ENCODE measurements at places on chromosomes 6 and 20.

DNA sequence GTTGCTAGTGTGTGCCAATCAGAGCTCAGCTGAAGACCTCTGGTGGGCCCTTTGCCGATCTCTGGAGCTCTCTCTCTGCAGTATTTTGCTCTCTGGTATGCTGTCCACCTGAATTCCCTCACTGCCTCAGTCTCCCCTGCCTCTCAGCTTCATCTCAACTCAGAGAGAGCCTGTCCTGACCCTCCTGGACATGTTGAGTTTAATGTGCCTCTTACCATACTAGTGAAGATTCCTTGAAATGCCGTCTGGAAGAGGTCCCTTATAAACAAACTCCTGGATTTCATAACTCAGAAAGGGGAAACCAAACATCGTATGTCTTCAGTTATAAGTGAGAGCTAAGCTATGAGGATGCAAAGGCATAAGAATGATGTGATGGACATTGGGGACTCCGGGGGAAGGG, 231.1 kb upstream of the ZNF217 start:
- DNase-seq: peak; percentile 38

DNA sequence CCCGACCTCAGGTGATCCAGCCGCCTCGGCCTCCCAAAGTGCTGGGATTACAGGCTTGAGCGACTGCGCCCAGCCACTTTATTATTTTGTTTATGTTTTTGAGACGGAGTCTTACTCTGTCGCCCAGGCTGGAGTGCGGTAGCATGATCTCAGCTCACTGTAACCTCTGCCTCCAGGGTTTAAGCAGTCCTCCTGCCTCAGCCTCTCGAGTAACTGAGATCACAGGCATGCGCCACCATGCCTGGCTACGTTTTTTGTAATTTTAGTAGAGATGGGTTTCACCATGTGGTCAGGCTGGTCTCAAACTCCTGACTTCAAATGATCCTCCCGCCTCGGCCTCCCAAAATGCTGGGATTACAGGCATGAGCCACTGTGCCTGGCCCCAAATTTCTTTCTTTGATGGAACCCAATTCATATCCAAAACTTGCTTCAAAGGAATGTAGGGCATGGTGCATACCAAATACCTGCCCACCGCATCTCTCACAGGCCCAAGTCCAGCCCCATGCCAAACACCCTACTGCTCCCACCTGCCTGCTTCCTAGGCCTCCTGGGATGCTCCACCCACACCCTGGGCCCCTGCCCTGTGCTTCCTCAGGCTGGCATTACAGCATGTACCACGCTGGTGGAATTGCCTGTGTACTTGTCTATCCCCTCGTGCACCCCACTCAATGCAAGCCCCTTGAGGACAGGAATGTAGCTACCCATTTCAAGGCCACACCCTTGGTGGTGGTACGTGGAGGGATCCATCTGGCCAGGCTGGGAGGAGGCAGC, 4.9 kb upstream of the HMGA1 start:
- no peak for DNase-seq

DNA sequence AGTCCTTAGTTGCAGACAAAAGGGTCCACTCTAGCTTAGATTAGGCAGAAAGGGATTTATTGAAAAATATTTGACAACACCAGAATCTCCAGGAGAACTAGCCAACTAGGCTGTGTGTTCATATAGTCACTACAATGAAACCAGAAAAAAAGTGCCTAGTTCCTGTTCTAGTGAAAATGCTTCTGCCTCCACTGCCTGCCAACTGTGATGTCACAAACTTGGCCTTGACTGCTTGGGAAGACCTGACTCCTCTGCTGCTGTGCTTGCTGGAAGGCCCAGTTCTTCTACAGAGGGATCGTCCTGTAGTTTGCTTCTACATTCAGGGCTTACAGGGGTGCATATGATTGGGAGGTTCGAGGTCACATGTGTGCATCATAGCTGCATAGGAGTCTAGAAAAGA, 40.3 kb upstream of the XRN2 start:
- peak; percentile 6 for DNase-seq

DNA sequence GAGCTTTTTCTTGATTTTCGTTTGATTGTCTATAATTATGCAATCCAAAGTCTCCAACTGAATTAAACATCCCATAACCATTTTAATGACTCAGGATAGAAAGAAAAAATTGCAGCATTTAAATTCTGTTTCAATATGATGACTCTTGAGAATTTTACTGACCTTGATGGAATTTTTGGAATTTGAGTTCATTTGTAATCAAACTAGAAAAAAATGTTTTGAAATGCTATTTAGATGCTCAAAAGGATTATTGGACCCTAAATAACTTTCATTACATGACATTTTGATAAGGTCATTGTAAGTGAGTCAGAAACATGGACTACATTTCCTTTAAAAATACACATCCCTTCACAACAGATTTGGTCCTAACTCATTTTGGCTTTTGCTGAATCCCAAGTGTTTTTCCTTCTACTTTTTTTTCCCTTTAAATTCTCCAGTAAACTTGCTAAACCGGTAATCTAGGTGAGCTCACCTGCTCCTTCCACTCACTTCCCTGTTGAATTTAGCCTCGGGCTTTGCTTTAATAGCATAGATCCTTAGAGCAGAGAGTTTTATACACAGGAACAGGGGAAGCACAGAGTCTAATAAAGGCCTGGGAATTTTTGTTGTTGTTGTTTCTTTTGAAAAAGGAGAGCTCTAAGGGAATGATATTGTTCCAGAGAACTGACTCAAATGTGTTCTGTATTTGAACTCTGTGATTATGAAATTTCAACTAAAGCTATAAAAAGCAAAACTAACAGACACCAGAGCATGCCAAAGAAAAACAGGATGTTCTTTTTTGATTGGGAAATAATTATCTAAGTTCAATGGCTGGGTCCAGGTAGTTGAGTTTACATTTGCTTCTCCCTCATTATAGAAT, 1088.2 kb upstream of the CITED2 start:
- peak; percentile 91 for DNase-seq

DNA sequence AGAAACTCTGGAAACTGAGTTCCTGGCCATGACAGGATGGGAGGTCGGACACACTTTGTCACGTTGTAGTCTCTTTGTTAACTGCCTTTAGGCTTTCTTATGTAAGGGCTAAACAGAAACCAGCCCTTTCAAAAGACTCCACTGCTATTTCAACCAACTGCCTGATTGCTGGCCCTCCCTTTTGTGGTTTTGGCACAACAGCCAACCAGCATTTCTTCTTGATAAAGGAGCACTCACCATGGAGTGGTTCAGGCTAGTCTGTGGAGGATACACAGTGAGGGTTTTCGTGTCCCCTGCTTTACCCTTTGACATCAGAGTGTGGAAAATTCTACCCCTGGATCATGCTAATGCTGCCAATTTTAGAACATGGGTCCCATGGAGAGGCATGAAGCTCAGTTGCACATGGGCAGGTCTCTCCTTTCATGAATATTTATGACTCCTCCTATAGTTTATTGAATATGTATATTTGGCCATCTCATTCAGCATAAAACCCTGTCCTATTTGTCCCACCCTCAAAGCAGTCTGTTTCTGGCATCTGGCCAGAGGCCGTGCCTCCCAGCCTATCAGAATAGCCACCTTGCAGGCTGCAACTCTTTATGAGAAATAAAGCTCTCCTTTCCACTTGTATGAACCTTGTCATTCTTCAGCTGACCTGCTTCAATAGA, 148.3 kb downstream of the HS3ST5 start:
- peak; percentile 3 for DNase-seq

DNA sequence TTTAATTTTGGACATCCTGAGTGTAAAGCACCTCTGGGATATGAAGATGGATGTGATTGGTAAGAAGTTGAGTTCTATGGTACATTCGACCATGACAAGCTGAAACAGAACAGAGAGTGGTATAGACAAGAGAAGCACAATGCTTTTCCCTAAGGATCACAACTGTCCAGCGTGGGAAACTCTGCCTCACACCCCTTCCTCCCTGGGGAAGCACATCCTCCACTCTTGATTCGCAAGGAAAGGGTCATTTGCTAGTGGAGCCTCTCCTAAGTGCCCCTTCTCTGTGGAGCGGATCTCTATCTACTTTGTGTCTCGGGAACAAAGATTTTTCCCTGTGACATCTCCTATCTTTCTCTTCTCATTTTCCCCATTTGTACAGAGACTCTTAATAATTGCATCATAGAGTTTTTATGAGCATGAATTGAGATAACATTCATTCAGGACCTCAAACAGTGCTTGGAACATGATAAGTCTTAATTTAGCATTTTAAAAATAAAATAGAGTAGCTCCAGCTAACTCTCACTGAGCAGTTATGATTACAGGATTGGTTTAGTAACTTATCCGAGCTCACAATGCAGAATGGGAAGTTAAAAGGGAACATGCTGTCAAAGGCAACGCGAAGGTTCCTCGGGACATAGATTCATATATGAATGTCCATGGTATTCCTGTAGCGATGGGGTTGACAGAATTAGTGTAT, 775.2 kb downstream of the C6orf118 start:
- no peak for DNase-seq

DNA sequence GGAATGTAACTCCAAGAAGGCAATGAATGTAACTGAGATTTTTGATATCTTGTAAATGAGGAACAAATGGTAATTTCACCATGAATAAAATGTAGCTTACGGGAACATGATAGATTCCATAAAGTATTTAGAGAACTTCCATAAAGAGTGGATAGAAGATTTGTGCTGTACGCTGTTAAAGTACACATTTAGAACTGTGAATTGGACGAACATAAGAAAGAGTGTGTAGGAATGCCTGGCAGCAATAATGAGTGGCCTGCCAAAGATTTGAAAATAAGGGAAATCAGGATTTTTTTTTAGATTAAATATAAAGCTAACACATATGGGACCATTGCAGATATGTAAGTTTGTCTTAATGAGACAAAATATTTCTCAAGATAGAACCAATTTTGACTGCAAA, 1153.3 kb upstream of the EYS start:
- no peak for DNase-seq
